ENCODE measurements at places on chromosomes 2 and 18. TPM values are rescaled to one million over a fixed set of nuclear protein-coding genes. Genes with fewer than 3 reads are reported as not detected.

Gene MYO3B
- total RNA-seq = not detected

Gene EVX2
- not detected for total RNA-seq

Gene SCN9A
- 6.3 TPM for total RNA-seq

Gene FAM124B
- total RNA-seq = not detected

Gene LRP1B
- not detected for total RNA-seq

Gene ALKAL2
- not detected for total RNA-seq

Gene KLF11
- 4.9 TPM for total RNA-seq

Gene MFSD2B
- 0.15 TPM for total RNA-seq

Gene IL36A
- total RNA-seq = not detected

Gene SPATA3
- not detected for total RNA-seq

Gene UGT1A8
- total RNA-seq = not detected

Gene REEP1
- total RNA-seq = 0.57 TPM

Gene GCG
- not detected for total RNA-seq

Gene AP1S3
- 23.7 TPM for total RNA-seq

Gene NLRC4
- not detected for total RNA-seq
